Thoracic aorta (tissue), 2 donors: ENCODE measurements at places on chromosomes 4 and X.

DNA sequence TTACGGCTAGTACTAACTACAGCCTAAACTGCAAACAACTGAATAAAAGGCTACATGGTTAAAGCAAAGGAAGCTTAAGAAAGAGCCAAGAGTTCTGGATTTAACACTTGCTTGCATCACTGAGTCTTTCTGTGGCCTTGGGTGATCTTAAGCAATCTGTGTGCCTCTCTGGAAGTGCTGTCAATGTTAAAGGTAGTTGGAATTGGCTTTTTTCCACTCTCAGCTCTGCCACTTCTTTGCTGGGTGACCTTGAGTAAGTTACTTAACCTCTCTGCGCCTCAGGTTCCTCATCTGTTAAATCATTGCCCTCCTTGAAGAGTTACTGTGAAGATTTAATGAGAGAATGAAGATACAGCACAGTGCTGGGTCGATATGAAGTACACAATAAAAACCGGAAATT, 15.7 kb downstream of the SLC2A9 start:
- DNase-seq = no peak

DNA sequence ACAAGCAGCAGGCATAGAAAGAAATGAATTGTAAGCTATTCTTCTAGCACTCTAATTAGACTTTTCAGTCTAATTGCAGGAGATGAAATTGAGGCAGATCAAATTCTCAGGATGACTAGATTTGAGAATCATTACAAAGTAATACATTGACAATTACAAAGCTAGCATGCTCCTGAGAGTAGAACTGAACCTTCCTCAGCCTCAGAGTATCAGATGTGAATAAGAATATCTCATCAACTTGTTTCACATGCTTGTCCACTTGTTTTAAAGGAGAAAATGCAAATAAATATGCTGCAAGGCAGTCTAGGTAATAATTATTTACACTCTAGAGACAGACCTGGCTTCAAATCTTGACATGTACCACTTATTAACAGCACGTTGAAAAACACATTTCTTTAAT, 491.0 kb upstream of the MAGEB2 start:
- DNase-seq = no peak

- DNase-seq = no peak
Measured at GRCh38 chr4:73631565-73632226, 11.5 kb upstream of the RASSF6 start.

DNA sequence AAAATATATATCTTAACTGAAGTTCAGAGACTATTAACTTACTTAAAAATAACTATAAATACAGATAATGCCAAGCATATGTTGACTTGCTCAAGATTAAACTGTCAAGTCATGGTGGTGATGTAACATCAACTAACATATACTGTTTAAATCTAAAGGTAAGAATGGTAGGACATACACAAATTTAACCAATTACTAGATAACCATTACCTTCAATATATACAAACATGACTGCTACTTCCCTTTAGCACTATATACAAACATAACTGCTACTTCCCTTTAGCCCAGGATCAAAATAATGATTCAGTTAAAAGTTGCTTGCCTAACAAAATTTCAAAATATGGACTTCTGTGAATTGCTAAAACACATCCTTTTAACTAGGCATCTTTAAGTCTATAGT, 14.9 kb downstream of the HNRNPD start:
- no peak for DNase-seq

DNA sequence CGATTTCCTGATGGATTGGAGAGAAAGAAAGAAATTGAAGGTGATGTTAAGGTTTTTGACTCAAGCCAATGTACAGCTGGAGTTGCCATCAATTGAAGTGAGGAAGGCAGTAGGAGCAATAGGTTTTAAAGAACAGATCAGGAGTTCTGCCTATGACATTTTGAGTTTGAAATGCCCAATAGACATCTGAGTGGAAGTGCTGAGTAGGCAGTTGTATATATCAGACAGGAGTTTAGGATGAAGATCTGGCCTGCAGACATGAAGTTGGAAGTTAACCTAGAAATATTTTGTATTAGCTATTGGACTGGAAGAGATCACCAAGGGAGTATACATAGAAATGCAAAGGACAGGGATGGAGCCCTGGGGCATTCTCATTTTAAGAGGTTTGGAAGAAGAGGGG, 12.9 kb upstream of the TMSB15B start:
- DNase-seq = no peak

DNA sequence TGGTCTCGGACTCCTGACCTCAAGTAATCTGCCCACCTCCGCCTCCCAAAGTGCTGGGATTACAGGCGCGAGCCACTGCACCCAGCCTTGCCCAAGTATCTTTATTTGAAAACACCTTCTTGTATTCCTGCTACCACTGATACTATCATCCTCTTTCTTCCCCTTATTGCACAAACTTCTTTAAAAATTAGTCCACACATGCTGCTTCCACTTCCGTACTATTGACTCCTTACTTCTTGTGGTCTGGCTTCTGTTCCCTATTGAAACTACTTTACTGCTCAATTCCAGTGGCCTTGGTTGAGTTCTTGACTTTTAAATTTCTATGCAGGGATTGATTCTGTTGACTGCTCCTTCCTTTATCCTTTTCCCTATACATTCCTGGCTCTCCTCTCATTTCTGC, 38.8 kb downstream of the MTM1 start:
- no peak for DNase-seq

DNA sequence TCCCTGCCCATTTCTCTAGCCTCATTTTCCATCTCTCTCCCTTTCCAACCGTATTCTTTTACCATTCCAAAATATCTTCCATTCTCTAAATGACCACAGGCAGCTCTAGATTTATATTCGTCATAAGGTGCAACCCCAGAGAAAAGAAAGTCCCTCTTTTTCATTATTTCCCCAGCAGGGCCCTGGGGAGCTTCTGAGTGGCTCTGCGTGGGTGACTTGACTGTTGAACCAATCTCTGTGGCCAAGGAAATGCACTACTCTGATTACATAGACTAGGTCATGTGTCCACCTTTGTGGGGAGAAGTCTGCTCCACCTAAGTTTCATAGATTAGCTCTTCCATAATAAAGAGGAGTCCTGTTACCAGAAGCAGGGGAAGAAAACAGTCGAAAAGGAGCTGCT, 51.4 kb downstream of the ATOH1 start:
- no peak for DNase-seq

DNA sequence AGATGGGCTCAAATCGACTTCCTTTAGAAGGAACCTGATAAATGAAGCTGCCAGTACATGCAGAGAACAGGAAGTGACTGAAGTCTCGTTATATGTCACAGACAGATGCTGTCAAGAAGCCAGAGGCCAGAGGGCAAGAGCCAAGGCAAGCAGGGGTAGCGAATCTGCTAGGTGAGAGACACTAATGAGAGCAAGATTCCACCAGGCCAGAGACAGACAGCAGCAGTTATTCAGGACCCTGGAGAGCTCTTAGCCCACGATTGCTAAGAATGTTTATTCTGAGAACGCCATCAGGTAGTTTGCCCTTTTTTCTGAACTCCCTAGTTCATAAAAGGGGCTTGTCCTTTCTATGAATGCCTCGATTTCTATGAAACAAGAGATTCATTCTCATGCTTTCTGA, 73.7 kb downstream of the BEND2 start:
- no peak for DNase-seq

- no peak for DNase-seq
Measured at GRCh38 chrX:16797841-16798240, 11.6 kb downstream of the TXLNG start.

DNA sequence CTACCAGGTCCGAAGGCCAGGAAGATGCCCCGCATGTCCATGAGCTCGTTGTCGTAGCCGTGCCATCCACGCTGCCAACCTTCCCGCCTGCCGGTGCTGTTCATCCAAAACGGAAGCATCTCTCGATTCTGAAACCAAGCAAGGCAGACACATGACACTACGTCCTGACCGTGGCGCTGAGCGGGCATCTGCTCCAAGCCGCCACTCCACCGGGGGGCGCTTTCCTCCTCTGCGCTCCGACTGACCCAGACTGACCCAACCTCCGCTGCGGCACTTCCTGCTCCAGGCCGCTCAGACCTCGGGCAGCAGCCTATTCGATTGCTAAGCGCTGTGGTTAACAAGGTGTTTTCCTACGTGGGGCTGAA, 120.5 kb downstream of the ENPP6 start:
- DNase-seq = no peak

- DNase-seq = no peak
Measured at GRCh38 chr4:33316033-33316432, 2595.9 kb downstream of the PCDH7 start.

GRCh38 chr4:71369536-71369935, 30.7 kb downstream of the SLC4A4 start:
- no peak for DNase-seq

DNA sequence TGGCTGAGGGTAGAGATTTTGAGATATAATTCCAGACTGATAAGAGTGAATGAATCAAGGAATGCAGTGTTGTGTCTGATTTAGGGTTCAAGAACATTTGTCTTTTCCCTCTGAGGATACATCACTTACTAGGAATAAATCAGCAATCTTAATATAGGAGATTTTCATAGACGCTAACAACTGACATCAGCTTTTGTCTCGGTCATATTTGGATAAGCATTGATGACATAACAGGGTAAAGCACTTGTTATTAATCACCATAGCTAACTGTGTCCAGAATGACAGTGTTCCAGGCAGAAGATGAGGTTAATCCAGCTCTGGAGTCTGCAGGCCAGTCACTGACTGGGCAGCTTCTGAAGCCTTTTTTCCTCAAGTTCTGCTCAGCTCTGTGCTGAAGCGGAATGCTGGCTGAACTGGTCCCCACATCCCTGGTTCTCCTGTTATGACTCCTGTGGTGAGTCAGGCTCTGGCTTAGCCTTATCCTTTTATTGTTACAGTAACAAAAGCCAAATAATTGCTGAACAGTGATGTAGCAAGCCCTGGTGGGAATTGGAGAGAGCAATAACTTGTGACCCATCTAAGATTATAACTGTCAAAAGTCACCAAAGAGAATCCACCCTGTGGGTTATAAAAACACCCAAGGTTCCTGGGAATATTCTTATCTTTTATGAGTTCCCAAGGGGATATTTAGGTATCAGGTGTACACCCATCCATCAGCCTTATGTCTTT, 41.8 kb downstream of the FNIP2 start:
- DNase-seq = peak; percentile 75

DNA sequence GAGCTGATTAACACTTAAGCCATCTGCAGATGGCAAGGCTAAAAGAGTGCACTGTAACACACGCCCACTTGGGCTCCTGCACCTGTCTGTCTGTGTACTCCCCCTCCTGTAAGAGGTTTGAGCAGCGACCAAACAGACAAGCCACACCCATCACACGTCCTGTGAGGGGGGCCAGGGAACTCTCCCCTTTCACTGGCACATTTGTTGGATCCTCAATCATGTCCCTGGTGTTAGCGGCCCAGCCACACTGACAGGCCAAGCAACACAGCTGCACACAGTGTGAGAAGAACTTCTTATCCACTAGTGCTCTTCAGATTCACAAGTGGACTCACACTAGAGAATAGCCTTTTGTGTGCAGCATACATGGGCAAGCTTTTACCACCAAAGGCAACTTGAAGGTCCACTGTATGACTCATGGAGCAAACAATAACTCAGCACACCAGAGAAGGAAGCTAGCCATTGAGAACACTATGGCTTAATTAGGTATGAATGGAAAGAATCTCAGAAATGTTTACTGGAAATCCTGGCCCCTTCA, 29.1 kb upstream of the UTP14A start:
- no peak for DNase-seq

- DNase-seq = no peak
Measured at GRCh38 chr4:97238956-97239666, 904.2 kb downstream of the STPG2 start.

- no peak for DNase-seq
Measured at GRCh38 chrX:124098089-124098488, 136.6 kb downstream of the STAG2 start.

DNA sequence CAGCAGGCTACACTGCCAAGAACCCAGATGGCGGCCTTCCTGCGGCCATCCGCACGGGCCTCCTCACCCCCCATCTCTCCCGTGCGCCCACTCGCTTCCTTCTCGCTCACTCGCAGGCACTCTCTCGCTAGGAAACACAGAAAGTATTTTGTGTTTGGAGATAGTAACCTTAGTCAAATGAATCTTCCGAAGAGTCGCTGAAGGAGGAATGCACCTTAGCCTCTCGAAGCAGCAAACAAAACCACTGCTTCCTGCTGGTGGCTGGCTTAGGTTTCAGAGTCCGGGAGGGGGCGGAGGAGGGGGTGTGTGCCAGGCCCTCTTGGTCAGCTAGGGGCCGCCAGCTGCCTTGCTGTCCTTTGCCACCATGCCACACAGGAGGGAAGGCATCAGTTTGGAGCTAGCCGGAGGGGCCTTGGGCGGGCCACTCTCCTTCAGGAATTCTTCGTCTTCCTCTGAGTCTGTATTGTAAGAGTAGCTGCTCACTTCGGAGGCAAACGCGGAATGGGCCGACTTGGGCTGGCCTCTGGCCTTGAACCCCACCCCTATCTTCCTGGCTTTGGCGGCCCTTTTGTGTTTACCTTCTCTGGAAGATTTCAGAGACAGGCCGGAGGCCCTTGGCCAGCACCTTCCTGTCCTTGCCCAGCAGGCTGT, 73.2 kb upstream of the UCP1 start:
- DNase-seq = no peak

DNA sequence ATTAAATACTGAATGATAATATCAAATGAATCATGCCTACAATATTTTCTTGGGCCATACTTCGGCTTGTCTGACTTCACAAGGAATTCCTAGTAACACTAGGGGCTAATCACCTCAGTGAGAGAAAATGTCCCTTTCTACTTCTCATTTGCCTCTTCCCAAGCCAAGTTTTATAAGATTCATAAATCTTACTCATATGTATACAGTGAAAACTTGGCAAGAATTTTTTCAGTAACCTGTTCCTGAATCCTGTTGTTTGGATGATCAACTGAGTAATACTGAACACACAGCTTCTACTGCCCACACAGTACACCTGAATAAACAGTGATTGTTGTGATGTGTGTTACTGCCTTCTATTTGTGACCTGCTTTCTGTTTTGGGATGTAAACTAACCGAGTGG, 16.5 kb downstream of the TMPRSS11E start:
- DNase-seq = no peak

- DNase-seq = no peak
Measured at GRCh38 chr4:86269354-86269753, 90.5 kb downstream of the MAPK10 start.

- no peak for DNase-seq
Measured at GRCh38 chrX:73206366-73206765, 8.3 kb downstream of the NAP1L2 start.

DNA sequence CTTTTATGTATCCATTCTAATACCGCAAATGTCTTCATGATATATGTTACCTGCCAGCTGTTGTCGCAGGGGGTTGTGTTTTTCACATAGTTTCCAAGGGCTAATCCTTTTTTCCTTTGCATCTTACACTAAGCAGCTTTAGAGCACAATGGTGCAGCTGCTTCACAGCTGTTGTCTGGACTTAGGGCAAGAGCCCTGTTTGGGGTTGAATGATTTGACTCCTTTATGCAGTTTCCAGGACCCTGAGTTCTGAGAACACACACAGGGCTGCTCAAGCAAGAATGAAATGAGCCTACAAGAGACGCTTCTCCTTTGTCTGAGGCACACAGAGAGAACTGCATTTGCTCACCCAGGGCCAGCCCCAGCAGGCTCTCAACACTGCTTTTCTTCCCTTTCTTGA, 20.2 kb downstream of the CCNG2 start:
- no peak for DNase-seq
